ENCODE measurements at places on chromosomes 1 and 21. TPM values are rescaled to one million over a fixed set of nuclear protein-coding genes. Genes with fewer than 3 reads are reported as not detected.

Gene LPAR3
- total RNA-seq: 2.8 TPM

GRCh38 chr1:41504114-41505035 is 19.9 kb upstream of the EDN2 start:
- DNase-seq: no peak

DNA sequence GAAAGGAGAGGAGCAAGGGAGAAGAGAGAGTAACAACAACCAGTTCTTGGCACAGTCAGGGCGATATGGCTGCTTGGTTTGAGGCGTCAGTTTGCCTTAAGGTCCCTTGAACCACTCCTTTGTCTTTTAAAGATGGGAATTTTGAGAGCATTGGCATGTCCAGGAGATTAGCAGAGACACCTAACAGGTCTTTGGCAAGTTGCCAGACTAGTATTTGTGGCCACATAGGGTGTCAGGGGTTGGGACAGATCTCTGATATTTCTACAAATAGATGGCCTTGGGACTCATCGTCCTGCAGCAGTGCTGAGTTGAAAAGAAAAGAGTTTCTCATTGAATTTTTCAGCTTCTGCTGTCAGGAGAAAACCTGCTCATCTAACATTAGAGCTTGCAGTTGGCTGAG is 55.3 kb upstream of the KCND3 start:
- no peak for DNase-seq

Gene CFHR5
- total RNA-seq: not detected

DNA sequence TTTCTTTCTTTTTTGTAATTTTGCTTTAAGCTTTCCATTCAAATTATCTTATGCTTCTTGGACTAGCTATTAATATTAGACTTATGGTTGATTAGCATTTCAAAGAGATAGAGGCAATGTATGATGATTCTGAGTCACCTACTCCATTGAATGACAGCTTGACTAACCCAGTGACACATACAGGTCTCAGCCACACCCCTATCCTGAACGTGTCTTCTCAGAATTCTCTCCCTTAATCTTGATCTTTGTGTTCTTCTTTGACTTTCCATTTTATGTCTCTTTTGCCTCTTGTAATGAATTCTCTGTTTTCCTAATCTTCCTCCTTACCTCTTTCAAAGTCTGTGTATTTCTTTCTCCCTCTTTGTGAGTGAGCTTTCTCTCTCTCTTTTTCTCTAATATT is 241.1 kb downstream of the PDE4B start:
- no peak for DNase-seq

DNA sequence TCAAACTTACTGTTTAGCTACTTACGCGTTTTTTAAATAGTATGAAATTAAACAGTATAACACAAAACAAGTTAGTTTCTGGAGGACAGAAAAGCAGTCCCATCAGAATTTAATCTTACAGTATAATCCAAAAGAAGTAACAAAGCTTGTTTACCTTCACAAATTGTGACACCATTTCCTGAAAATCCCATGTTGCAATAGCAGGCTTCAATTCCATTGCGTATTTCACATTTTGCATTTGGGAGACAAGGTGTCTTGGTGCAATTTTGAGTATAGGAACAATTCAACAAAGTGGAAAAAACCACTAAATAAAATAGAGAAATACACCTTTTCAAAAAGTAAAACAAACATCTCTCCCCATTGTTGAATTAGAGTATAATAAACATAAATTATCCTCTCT is 1.6 kb downstream of the ADGRL4 start:
- no peak for DNase-seq

Gene TSPAN1
- 2,050 TPM for total RNA-seq

- DNase-seq: no peak
Measured at GRCh38 chr1:222924136-222924706, 109.4 kb downstream of the DISP1 start.

DNA sequence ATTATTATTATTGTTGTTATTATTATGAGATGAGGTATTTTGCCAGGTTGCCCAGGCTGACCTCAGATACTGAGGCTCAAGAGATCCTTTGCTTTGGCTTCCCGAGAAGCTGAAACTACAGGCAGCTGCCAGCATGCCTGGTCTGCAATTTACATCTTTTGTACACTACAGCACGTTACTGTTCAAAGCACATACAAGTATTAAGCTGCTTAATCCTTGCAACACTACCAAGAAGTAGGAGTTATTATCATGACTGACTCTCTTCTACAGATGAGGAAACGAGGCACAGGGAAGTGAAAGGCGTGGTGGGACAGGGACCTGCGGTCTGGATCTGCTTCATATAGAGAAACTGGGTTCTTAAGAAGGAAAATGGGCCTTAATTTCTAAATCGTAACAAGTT is 11.6 kb downstream of the ERG start:
- DNase-seq: no peak

DNA sequence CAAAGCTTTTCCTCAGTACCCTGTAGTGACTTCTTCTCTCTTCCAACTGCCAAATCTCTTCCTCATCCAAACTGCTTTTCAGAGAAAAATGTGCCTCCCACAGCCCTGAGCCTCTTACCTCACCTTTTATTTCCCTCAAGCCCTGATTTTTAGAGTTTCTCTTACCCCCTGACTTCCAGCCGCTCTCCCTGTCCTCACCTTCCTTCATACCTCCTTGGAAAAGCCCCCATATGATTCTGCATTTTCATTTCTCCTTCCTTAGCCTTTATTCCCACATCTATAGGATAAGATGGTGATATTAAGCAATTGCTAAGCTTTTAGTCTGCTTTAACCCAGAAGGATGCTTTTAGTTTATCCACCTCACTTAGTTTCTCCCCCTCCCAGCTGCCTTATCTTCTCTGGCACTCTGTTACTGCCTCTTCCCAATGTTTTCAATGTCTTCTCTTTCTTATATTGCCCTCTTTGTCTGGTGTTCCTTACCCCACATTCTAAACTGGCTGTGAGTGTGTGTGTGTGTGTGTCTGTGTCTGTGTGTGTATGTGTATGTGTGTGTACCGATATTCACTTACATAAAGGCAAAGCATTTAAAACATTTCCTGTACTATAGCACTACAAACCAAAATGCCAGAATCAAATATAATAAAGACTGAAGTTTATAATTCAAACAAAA is at the start of gene CD1B:
Gene CD1B, minus strand, starts transcription at position 51 of the 670 bp plus-strand sequence. CDS start 108 bp downstream, outside the sequence.
- no peak for DNase-seq

Gene TRIM46
- total RNA-seq: 0.28 TPM

DNA sequence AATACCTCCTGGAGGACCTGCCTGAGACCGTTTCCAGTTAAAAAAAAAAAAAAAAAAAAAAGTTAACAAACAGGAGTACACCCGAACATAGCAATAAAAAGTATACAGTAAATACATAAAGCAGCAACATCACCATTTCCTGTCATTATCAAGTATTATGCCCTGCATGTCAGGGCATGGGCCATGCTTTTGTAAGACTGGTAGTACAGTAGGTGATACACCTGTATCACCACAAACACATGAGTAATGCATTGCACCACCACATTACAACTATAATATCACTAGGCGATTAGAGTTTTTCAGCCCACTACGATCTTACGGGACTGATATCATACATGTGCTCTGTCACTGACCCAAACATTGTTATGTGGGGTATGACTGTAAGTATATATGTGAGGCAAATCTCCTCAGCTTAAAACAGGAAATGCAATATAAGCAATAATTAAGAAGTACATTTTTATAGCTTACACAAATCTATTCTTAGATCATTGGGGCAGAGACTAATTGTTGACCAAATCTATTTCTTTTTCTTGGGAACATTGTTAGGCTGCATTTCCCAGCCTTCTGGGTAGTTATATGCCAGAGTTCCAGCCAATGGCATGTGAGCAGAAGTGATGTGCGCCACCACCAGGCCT is 98.1 kb downstream of the PLD5 start:
- no peak for DNase-seq

- DNase-seq: no peak
Measured at GRCh38 chr1:108750476-108751181, 4.2 kb downstream of the STXBP3 start.

- no peak for DNase-seq
Measured at GRCh38 chr1:87806379-87807094, 477.9 kb downstream of the LMO4 start.

DNA sequence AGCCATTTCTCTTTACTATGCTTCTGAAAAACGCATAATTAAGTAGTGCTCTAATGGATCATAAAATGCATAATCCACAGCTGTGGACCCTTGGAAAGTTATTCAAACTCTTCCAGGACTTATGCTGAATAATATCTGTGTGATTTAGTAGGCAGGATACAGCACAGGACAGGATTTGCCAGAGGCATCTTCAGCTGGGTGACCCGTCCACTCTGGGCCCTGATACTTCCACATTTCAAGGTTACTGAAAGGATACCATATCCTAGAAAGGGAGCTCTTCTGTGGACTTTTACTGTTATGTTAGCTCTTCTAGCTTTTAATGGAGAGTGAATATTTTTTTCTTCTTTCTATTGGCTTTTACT is 49.6 kb downstream of the MAP10 start:
- no peak for DNase-seq

- DNase-seq: no peak
Measured at GRCh38 chr1:158527190-158527815, 26.9 kb downstream of the OR6Y1 start.

GRCh38 chr1:11157867-11158266 is 31.3 kb upstream of the ANGPTL7 start:
- DNase-seq: no peak

Gene ATP5PB
- total RNA-seq: 461 TPM

GRCh38 chr1:85553416-85554335 is 26.9 kb upstream of the CCN1 start:
- DNase-seq: no peak

Gene SLAMF1
- 2.0 TPM for total RNA-seq

Measured in left colon (tissue), 2 donors.